ENCODE measurements at places on chromosomes 2 and 18.

DNA sequence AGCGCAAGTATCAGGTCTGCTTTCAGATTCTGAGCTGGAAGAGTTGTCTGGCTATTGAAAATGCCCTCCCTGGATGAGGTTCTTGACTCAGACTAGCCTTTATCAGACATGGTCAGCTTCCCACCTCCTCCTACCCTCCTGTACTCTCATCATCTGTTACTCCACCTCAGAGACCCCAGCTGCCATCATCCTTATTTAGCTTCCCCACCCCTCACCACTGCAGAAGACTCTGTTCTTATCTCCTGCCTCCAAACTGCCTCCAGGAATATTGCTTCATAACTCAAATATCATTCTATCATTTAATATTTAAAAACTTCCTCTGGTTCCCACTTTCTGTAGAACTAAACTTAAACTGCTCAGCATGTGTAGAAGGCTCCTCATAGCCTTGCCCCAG is 31.1 kb upstream of the PPP3R1 start:
- no peak for DNase-seq

DNA sequence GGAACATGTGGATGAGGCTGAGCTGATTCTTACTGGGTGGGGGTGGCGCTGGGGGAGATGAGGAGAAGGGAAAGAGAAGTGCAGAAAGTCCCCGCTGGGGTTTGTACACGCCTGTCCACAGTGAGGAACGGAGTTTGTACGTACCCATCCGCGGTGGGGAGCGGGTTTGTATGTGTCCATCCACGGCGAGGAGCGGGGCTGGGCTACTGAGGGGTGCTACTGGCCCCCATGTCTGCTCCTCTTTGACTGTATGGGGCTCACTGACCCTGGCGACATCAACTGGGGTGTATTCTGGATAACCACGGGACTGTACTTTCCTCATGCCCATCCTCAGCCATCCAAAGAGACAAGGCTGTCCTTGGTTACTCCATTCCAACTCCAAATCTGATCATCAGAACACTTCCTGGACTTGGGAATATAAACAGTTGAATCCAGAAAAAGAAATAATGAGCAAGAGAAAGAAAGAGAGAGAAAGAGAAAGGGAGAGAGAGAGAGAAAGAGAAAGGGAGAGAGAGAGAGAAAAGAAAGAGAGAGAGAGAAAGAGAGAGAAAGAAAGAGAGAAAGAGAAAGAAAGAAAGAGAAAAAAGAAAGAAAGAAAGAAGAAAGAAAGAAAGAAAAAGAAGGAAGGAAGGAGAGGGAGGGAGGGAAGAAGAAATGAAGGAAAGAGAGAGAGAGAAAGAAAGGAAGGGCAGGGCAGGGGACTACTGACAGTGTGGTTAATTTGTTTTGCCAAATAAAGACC is 21.0 kb downstream of the MAL start:
- DNase-seq = no peak

- DNase-seq = no peak
Measured at GRCh38 chr2:40458271-40458794, 6.4 kb upstream of the SLC8A1 start.

GRCh38 chr2:127805491-127805890 is 5.5 kb downstream of the WDR33 start:
- no peak for DNase-seq

DNA sequence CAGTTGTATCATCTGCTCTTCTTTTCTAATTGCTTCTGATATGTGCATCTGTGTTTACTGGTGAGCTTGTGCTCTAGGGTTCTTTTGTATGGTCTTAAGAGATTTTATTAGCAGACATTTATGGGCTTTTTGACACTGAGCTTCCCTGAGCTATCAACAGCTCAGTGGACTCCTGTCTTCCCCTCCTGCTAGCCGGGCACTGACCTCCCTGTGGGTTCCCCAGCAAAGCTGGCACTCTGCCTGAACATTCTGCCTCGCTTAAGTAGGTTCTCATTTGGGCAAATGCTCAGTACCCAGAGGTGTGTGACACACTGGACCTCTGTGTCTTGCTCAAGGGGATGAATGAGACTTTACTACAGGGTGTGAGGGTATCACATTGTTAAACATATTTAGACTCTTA is 15.8 kb downstream of the TRAF3IP1 start:
- DNase-seq = no peak

GRCh38 chr2:175152242-175152641 is 15.8 kb downstream of the ATF2 start:
- DNase-seq = no peak

GRCh38 chr2:130378898-130379214 is 23.0 kb downstream of the PTPN18 start:
- DNase-seq = no peak

GRCh38 chr18:44680273-44681075 is at the start of gene SETBP1:
SETBP1 (plus strand) TSS chr18:44680888; CDS start chr18:44701347, 20,459 bp downstream.
- no peak for DNase-seq

DNA sequence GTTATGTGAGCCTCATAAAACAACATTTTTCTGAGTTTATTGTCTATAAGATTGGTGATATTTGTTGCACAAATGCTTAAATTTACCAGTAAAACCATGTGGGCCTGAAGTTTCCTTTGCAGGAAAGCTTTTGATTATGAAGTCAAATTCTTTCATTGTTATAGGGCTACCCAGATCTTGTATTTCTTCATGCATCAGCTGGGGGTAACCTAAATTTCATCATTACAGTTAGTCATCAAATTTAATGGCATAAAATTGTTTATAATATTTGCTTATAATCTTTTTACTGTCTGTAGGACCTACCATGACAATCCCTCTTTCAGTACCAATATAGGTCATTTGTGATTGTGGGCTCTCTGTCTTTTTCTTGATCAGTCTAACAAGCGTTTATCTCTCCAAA is 47.8 kb downstream of the SMAD2 start:
- DNase-seq = no peak

DNA sequence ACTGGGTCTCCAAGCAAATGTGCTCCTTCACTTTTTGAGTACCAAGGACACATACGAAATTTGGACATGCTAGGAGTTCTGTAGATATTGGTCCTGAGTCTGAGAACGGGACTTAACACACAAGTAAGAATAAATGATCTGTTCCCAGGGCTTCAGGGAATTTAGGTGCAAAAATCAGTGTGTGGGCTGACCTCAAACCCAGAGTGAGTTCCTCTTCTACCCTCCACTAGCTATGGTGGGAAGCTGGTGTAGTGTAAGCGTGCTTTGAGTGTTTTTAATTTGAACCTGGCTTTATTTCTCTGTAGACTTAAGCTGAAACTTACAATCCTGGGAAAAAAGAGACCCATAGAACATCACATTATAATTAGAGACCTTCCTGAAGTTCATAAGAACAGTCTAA is 50.5 kb downstream of the MYO3B start:
- no peak for DNase-seq

DNA sequence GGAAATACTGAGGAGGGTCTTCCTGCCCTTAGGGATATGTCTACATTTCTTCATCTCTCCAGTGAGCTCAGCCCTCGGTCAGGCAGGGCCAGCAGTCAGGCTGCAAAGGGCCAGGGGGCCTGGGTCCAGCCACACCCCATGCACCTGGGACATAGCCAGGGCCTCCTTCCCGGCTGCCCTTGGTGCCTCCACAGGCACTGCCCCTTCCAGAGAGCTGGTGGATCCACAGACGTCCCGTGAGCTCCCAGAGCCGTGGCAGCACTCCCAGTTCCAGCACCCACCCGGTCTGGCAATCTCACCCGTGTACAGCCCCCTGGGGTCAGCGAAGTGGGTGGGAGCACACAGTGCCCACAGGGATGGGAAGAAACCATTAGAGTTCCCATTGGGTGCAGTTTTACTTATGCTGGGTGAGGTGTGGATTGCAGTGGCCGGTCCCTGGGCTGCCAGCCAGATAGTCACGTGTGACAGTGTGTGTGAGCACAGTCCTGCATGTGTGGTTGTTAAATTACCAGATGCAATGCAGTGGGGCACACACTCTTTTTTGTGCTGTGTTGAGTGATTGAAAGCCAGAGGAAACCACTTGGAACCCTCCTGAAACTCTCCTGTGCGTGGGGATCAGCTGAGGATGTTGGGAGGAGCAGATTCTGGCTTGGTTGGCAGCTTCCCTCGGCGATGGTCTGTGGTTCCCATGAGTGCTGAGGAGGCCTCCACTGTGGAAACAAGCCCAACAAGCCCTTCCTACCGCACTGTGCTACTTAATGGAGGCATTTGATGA is 131.0 kb downstream of the SNTG2 start:
- DNase-seq = no peak

DNA sequence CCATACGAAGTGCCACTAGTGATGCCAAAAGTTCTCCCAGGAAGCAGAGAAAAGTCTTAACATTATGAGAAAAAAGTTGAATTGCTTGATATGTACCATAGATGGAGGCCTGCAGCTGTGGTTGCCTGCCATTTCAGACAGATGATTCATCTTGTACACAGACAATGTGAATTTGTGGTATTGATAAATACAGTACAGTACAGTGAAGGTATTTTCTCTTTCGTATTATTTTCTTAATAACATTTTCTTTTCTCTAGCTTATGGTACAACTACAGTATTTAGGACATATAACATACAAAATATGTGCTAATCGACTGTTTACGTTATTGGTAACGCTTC is 33.6 kb upstream of the VWC2L start:
- no peak for DNase-seq

GRCh38 chr18:48790226-48790863 is 160.4 kb downstream of the SMAD7 start:
- DNase-seq = no peak

- no peak for DNase-seq
Measured at GRCh38 chr2:168156661-168157060, 90.7 kb downstream of the STK39 start.

DNA sequence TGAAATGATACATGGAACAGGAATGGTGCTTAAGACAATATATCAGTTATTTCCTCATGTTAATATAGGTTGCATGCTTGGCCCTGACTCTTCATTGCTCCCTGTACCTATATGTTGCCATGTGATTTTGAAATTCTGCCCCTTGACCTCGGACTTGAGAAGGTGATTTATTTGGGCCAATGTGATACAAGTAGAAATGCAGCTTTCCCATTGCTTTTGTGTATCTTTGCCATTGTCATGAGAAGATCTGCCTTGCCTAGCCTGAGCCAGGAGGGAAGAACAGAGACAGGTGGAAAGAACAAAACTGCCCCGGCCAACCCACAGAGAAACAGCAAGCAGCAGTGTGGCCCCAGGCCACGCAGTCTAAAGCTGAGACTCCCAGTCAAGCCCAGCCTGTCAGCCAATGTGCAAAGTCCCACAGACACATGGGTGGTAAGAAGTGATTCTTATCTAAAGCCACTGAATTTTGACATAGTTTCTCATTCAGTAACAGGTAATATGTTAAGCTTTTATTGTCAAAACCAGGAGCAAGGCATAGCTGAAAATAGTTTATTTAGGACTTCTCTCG is 245.7 kb upstream of the RND3 start:
- no peak for DNase-seq

DNA sequence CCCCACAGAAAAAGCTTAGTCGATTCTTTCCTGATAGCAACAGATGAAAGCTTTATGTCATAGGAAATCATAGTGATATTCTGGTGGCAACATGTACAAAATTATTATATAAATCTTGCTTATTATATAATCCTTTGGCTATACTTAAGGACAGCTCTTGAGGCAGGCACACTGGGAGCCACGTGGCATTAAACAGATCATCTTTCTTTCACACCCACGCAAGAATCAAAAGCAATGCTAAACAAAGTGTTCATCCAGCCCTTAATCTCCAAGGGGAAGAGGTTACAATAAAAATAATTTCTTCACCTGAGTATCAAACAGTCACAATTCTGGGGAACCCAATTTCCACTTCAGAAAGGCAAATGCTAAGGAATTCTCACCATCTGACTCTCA is 57.8 kb downstream of the CYB5A start:
- no peak for DNase-seq

DNA sequence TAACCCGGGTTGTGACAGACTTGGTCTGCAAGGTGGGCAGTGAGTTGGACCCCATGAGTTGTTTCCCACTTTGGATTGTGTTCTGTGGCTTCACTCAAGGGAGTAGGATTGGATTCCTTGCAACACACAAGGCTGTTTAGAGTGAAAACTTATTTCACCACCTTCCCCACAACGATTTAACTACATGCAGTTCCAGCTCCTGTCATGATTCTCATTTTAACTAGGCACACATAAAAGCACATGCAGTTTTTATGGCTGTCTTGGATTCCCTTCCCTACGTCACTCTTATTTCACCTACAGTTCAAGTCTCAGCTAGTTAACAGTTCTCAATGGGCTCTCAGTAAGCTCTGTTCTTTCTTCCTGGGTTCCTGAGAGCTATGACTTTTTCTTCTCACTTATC is 15.9 kb downstream of the EFEMP1 start:
- DNase-seq = no peak

- no peak for DNase-seq
Measured at GRCh38 chr2:213238753-213239495, 45.3 kb upstream of the SPAG16 start.

GRCh38 chr2:41872646-41873045 is 175.2 kb upstream of the PKDCC start:
- DNase-seq = no peak

- no peak for DNase-seq
Measured at GRCh38 chr18:77250926-77251729, 1.5 kb downstream of the GALR1 start.

DNA sequence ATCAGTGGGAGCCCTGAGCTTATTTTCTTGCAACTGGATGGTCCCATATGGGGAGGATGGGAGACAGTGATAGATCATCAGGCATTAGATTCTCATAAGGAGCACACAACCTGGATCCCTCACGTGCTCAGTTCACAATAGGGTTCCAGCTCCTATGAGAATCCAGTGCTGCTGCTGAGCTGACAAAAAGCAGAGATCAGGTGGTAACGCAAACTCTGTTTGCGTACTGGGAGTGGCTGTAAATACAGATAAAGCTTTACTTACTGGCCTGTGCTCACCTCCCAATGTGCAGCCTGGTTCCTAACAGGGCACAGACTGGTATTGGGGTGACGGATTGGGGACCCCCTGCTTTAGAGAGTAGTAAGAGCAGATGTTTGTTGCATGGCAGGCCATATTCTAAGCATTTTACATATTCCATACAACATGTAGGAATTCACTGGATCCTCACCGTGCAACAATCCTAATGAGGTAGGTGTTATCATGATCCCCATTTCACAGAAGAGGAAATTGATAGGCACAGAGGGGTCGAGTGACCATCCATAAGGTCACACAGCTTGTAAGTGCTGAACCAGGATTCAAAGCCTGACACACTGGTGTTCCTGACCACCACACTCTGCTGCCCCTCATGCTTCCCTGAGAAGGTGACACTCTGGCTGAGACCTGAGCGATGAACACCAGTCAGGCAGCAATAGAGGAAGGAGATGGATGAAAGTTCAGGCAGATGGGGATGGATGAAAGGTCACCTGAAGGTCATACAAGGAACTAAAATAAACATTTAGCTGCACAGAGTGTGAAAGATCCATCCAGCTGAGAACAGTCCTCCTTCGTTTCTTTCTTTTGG is 15.7 kb upstream of the MAT2A start:
- no peak for DNase-seq

- no peak for DNase-seq
Measured at GRCh38 chr2:160499865-160500264, 6.3 kb upstream of the RBMS1 start.

GRCh38 chr2:70745276-70745825 is 22.6 kb downstream of the ADD2 start:
- DNase-seq = no peak

GRCh38 chr18:73153271-73153670 is 285.5 kb upstream of the NETO1 start:
- DNase-seq = no peak

GRCh38 chr2:150043172-150043500 is 444.3 kb downstream of the RND3 start:
- DNase-seq = no peak

Data from stimulated activated CD8-positive, alpha-beta memory T cell treated with anti-CD3 and anti-CD28 coated beads, Interleukin-15, amount 100 ng/mL, for 4 hours (primary cell).